ENCODE measurements at places on chromosomes 16 and 17. TPM values are rescaled to one million over a fixed set of nuclear protein-coding genes. Genes with fewer than 3 reads are reported as not detected.

DNA sequence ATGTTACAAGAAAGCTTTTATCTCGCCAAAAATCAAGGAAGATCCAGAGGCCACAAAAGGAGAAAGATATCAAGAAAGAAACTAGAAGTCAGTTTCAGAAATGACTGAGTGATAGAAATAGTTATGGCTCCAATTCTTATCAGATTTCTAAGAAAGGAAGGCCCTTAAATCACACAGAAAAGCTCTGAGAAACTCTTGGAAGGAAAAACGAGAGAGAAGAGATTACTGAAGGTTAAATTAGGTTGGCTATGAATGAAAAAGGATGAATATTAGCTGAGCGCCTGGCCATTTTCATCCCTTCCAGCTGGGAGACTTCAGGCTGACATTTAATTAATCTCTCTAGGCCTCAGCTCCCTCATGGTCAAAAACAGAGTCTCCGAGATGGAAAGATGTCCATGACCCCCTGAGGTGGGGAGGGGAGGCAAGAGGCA lies 72.3 kb downstream of the CYTH1 start:
- no peak for DNase-seq

DNA sequence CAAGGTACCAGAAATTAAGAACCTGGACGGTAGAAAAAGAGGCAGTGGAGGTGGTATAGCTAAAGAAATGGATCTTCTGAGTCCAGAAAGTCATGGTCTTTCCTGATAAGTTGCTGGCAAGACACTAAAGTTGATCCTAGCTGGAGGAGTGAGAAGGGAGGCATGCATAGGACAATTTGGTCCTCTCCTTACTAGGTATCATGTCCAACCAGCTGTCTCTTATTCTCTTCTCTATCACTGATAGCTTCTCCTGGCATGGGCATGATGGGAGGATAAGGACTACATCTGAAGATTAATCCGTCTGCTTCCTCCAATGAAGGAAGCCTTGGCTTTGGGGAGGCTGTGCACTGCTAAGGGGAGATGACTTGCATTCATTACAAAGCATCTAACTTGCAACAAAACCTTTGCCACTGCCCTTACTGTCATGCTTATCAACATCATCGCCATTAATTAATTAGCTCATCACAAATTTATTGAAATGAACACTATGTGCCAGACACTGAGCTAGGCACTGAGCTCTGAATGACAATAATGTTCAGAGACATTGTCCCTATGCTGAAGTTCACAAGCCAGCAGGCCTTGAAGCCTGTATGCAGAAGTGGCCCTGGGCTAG lies 3.1 kb upstream of the FAM117A start:
- DNase-seq, result no peak

- DNase-seq, result no peak
These were observed 42.3 kb upstream of the HNF1B start for GRCh38 chr17:37787055-37787757.

GRCh38 chr16:70738083-70738977 lies 52.5 kb upstream of the MTSS2 start:
- DNase-seq, result no peak

DNA sequence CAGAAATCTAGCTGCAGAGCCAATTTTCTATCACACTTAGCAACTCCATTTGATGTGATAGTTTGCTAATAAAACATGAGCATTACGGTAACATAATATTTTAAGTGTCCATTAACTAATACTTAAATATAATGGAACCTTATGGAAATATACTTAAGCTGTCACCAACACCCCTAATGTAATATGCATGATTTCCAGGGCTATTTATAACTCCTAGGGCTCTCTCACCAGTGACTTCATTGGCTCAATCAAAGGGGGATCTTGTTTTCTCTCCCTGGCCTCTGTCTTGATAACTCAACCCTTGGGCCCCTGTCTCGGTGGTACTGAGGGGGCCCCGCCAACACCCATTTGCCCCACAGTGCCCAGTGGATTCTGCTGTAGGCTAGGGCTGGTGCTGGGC lies 170.4 kb downstream of the SALL1 start:
- DNase-seq, result no peak

The KRTAP17-1 gene
- not detected for total RNA-seq

All from Right ventricle myocardium inferior (tissue), 1 donor.